Activated CD4-positive, alpha-beta memory T cell treated with anti-CD3 and anti-CD28 coated beads, Interleukin-2, amount 10 ng/mL, durations not matched to agents 7 days and 5 days (primary cell): ENCODE measurements at places on chromosomes 6 and 20. TPM values are rescaled to one million over a fixed set of nuclear protein-coding genes. Genes with fewer than 3 reads are reported as not detected.
A peak's percentile ranks its signal among the peaks of the same experiment; 100 is the strongest.

DNA sequence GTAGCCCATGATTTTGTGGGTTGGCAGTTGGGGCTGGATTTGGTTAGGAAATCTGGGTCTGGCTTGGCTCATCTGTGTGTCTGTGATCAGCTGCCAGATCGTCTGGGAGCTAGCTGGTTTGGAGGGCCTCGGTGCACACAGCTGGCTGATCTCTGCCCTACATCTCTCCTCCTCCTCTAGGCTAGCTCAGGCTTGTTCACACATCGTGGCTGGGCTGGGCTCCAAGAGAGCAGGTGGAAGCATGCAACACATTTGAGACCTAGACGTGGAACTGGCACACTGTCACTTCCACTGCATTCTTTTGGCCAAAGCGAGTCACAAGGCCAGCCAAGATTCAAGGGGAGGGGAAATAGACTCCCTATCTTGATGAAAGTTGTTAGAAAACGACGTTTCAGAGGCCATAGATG, 15.9 kb downstream of the NDUFAF5 start:
- H3K4me1 ChIP-seq = no peaks in the 10 kb centered on the region
- DNase-seq = no peak
- no peak overlapping the region for H3K27ac ChIP-seq
- peaks cover 50% of the 10 kb centered on the region for H3K36me3 ChIP-seq
- H3K27me3 ChIP-seq = no peaks in the 10 kb centered on the region

GRCh38 chr6:11317885-11318771, 85.7 kb upstream of the NEDD9 start:
- H3K4me1 ChIP-seq = peaks cover 56% of the 10 kb centered on the region
- H3K4me3 ChIP-seq = no peak overlapping the region
- H3K27ac ChIP-seq = peak overlapping the region; percentile 59
- H3K27me3 ChIP-seq = no peaks in the 10 kb centered on the region
- H3K36me3 ChIP-seq = peaks cover 67% of the 10 kb centered on the region

- H3K27ac ChIP-seq = no peak overlapping the region
- H3K36me3 ChIP-seq = no peaks in the 10 kb centered on the region
- no peak overlapping the region for H3K4me3 ChIP-seq
- no peak for DNase-seq
- H3K27me3 ChIP-seq = peaks cover 16% of the 10 kb centered on the region
- H3K4me1 ChIP-seq = no peaks in the 10 kb centered on the region
Measured at GRCh38 chr20:57587278-57587988, 26.5 kb downstream of the PCK1 start.

GRCh38 chr6:151493161-151493803, 535 bp upstream of the CCDC170 start:
- H3K27ac ChIP-seq = no peak overlapping the region
- DNase-seq = no peak
- H3K4me1 ChIP-seq = peaks cover 13% of the 10 kb centered on the region
- no peaks in the 10 kb centered on the region for H3K36me3 ChIP-seq

DNA sequence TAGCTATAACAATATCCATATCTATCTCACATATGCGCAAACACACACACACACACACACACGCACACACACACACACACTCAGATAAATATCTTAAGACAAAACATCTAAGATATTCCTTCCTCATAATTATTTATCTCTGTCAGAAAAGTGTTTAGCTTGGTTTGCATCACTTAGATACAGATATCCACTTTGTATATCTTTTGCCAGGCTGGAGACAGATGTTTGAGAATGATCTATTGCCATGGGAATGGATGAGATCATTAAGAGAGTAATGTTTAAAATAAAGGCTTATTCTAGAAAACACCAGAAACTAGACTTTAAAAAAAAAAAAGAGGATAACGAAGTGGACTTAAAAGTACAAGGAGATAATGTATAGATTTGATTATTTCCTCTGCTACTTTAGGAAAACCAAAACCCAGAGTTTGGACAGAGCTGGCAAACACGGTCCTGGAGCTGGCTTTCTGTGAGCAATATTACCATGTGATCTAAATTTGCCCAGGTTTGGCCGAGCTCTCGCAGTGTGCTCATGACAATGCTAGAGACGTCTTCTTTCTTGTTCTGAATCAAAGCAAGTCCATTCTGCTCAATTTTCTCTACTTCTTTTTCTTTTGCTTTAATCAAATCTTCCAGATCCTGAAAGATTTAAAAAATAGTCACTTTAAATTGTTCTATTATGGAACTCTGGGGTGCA, 411.8 kb downstream of the SYNE1 start:
- no peak overlapping the region for H3K27ac ChIP-seq
- no peak for DNase-seq
- H3K4me3 ChIP-seq = no peak overlapping the region
- H3K27me3 ChIP-seq = no peaks in the 10 kb centered on the region

DNA sequence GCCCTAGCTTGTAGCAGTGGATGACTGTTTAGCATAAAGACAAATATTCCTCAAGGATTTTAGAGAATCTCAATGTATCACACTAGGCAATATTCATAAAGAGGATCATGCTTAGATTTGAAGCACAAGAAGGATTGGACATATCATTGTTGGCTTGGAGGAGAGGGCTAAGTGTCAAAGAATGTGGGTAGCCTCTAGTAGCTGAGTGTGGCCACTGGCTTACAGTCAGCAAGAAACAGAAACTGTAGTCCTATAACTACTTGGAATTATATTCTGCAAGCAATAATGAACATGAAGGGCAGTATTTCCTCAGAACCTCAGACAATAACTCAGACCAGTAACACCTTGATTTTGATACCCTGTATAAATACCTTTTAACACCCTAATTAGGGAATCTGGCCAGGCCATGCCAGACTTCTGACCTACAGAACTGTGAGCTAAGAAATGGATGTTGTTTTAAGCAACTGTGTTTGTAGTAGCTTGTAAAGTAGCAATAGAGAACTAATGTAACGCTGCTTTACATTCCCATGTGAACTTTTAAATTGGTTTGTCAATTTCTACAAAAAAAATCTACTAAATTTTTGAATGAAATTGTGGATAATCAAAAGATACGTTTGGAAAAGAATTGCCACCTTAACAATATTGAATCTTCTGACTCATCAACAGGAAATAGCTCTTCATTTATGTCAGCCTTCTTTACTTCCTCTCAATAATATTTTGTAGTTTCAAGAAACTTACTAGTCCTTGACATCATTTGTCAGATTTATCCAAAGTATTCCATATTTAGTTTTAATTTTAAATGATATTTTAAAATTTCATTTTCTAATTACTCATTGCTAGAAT, 65.2 kb upstream of the RSPO3 start:
- H3K27me3 ChIP-seq = no peaks in the 10 kb centered on the region
- no peaks in the 10 kb centered on the region for H3K4me1 ChIP-seq
- H3K27ac ChIP-seq = no peak overlapping the region
- no peak overlapping the region for H3K4me3 ChIP-seq

- no peak within 1 kb of the TSS for H3K27ac ChIP-seq
- peaks cover 10% of the 10 kb centered on the region for H3K4me1 ChIP-seq
- no peak for DNase-seq
- no peak within 1 kb of the TSS for H3K4me3 ChIP-seq
Measured at GRCh38 chr6:41286544-41287346, at the start of gene TREM1. TREM1 (minus strand) TSS chr6:41286682; CDS start chr6:41286655, 27 bp downstream.

DNA sequence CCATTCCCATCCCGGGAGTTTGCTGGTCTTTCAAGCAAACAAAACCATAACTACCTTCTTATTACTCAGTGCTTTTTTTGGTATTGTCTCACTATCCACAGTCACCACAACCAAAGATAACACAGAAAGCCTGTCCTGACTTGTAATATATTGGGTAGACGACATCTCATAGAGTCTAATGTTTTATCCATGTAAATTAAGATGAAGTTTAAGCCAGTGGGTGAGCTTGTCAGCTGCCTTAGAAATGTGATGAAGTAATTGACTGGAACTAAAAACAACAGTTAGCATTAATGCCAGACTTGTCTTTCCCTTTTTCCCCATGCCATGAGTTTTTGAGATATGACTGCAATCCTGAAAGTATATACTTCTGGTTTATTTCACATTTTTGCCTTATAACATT, 282.7 kb upstream of the PRDM1 start:
- H3K36me3 ChIP-seq = peaks cover 26% of the 10 kb centered on the region
- peaks cover 21% of the 10 kb centered on the region for H3K4me1 ChIP-seq
- no peak overlapping the region for H3K27ac ChIP-seq

DNA sequence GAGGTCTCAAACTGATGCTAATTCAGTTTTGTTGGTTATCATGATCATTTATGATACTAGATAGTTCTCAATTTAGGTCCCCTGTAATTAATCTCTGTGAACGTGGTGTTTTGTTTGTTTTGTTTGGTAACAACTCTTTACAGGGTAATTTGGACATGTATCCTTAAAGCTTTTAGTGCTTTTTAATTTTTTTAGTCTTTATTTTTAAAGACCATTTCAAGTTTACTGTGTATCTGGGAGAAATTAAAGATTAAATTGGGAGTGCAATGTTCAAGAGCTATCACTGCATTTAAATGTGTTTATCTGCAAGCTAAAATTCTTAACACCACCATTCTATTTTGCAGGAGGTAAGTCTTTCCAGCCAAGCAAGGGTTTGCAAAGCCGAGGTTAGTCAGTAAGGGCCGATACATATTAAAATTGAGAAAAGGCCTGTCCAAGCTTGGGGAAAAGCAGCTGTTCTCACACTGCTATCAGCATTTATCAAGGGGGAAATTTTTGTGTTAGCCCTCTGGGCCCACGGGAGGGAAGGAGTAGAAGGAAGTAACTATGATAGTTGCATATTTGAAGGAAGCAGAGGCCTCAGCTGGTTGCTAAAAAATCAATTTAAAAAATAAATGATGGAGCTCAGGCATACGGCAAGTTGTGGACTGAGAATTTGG, 59.3 kb upstream of the ZNF217 start:
- H3K4me1 ChIP-seq = peaks cover 46% of the 10 kb centered on the region
- DNase-seq = no peak
- no peaks in the 10 kb centered on the region for H3K27me3 ChIP-seq
- H3K27ac ChIP-seq = peak overlapping the region; percentile 97
- H3K36me3 ChIP-seq = no peaks in the 10 kb centered on the region
- peak overlapping the region; percentile 69 for H3K4me3 ChIP-seq

Gene RAB32
- total RNA-seq = 0.30 TPM

Gene PRSS35
- total RNA-seq = not detected
